ENCODE measurements at places on chromosomes 2 and 18.
A peak's percentile ranks its signal among the peaks of the same experiment; 100 is the strongest.

DNA sequence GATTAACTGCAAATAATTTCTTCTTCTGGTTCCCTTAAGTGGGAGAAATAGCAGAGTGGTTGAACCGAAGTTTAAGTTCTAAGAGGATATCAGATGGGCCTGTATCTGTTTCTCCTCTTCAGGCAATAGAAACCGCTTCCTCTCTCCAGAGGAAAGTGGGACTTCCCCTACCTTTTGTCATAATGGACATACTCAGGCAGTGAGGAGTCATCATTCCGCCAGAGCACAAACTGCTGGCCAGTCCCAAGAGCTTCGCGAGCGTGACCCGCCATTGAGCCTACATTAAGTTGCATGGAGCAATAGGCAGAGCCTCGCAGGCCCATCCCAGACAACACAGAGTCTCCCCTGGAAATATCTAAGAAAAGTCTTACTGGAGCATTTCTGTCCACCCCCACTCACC, 158.9 kb downstream of the LDLRAD4 start:
- no peak for DNase-seq

DNA sequence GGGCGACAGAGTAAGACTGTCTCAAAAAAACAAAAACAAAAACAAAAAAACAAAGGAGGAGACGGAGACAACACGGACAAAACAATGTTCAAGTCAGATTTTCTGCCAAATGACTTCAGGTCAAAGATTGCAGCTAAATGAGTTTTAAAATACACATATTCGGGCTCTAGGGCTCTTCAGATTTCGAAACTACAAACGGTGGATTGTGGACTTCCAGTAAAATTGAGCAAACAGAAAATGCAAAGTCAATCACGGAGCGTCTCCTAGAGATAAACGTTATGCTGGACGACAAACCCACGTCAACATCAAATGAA, 558 bp downstream of the MRPS5 start:
- no peak for DNase-seq

DNA sequence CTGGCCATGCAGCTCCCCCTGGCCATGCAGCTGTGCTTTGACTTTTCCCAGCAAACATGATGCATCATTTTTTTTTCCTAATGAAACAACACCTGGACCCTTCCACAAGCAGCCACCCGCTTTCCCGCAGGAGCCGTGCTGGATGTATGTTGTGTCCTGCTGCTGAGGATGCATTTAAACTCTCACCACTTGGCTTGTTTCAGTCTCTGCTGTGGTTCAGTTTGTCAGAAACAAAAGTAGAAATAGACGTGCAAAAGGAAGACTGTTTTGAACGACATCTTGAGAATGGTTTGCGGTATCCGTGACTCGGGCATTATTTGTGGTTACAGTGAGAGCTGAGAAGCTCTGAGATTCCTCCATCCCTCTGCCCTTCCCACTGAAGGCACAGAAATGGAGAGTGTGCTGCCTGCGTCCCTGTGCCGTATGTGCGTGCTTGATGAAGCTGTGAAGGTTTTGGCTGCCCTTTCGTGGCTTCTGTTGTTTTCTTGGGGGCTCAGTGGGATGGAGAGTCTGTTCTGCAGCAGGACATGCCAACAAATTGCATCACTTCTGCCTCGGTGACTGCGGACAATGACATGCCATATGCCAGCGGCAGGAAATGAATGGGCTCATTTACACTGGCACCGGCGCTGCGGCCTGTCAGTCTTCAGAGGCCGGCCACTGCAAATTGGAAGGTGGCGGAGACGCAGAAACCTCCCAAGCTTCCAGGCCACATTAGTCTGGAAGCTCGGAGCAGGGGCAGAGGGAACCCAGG, 417.7 kb upstream of the SALL3 start:
- no peak for DNase-seq

DNA sequence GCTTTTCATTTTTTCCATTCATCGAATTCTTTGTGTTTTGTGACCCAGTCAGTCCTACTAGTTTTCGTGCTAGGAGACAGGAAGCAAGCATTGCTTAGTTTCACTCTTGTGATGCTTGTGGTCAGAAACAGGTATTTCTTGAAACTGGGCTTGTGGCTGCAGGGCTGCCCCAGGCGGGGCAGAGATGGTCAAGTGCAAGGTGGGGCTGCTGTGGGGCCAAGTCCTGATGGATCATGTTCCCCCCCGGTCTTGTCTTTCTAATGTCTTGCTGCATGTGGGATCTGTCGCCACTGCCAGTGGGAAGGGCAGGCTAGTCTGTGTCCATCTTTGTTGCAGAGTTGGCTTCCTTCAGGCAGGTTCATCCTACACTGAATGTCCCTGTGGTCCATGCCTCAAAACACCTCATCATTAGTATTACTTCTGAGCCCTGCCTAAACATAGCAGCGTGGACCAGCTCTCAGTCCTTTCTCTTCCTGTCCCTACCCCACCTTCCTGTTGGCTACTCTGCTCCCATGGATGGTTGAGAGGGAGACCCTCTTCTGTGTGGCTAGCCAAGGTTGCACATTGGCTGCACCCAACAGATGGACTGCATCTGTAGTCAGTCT, 38.7 kb downstream of the INPP4A start:
- DNase-seq: no peak

GRCh38 chr2:134676960-134677359, 41.8 kb downstream of the TMEM163 start:
- DNase-seq: no peak

DNA sequence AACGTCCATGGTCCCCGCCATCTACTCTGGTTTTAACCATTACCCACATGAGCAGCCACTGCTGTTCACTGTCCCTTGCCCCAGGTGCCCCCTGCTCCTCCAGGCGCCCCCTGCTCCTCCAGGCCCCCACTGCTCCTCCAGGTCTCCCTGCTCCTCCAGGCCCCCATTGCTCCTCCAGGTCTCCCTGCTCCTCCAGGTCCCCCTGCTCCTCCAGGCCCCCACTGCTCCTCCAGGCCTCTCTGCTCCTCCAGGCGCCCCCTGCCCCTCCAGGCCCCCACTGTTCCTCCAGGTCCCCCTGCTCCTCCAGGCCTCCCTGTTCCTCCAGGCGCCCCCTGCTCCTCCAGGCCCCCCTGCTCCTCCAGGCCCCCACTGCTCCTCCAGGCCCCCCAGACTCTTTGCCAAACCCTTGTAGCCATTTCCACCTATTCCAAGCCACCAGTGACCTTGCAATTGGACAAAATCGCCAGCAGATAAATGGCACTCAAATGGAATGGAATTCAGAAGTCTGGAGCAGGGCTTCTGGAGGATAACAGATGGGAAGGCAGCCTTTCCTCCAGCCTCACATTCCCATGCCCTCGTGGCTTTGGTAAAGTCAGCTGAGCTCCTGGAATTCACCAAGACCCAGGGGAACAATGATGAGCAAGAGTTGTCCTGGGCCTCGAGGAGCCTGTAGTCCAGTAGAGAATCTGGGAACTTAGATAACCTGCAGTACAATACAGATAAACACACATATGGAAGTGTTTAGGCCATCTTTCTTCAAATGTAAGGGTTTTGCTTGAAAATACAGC, 13.3 kb upstream of the RPL31 start:
- no peak for DNase-seq

DNA sequence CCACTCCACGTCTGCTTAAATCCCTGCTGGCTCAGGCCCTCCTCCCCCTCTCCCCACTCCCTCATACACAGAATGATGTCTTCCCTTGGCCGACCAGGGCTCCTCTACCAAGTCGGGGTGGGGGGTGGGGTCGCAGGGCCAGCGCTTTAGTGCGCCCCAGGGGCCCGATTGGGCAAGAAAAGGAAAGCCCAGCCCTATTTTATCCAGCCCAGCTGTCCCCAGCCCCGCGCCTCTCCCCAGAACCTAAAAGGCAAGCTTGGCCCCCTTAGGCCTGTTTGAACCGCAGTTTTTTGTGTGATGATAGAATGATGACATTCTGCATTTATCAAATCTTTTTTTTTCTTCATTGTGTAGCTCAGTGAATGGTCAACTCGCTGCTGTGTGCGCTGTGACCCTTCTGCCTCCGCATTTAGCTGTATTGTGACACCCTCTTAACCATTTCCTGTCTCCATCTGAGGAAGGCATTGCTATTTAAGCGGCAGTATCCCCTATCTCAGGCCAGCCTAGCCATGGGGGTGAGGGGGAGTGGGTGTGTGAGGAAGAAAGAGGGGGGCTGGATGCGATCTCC, 231.4 kb downstream of the HAUS1 start:
- peak; percentile 19 for DNase-seq

DNA sequence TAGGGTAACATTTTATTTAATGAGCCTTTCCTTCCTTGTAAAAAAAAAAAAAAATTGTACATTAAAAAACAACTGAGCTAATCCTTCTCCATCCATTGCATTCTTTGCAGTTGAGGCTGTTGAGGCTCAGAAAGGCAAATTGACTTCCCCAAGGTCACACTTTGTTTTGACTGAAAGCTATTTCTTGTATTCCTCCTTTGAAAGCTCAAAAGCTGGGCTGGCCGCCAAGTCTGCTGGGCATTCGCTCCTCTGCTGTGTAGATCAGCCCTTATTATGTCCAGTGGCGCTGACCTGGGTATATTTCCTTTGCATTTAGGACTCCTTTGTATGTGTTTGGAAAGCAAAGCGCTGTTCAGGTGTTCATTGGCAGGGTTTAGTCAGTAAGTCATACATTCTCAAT, 44.0 kb downstream of the SGPP2 start:
- no peak for DNase-seq

DNA sequence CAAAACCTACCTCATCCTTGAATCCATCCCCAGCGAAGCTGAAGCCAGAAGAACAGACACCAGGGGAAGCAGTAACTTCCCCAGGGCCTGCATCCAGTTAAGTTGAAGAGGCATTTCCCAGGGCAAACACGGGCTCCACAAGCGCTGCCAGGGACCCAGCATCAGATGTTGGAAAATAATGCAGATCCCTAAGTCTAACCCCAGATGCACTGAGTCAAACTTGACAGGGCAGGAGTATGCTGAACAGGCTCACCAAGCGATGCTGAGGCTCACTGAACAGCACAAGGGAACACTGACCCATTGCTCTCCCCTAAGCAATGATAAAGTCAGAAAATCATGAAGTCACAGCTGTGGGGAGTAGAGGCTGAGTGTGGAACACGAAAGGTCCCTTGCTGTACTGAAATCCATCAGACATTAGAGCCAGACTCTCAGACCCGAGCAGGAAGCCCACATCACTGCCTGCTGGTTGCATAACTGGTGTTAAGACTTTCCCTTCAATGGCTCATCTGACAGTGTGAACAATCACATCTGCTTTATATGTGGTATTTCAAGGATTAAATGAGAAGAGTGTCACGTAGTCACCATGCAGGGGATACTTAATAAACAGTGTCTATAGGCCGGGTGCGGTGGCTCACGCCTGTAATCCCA, 36.2 kb downstream of the TNS1 start:
- DNase-seq: no peak

DNA sequence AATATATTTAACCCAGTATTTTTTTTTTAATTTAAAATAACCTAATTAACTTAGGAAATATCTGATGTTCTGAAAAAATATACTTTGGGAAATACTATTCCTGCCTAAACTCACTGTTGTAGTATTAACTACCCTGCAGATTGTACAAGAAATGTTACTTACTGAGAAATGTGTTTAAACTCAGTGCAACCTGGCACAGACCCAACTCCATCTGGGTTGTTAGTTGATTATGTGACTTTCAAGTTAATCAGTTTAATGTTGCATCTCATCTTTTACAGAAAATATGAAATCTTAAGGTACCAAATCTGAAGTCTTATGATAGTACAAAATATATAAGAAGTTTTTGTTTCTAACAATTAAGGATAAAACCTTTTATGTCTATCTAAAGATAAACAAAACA, 27.3 kb downstream of the VAPA start:
- DNase-seq: no peak

GRCh38 chr2:205686056-205686782, 3.9 kb downstream of the NRP2 start:
- DNase-seq: no peak

DNA sequence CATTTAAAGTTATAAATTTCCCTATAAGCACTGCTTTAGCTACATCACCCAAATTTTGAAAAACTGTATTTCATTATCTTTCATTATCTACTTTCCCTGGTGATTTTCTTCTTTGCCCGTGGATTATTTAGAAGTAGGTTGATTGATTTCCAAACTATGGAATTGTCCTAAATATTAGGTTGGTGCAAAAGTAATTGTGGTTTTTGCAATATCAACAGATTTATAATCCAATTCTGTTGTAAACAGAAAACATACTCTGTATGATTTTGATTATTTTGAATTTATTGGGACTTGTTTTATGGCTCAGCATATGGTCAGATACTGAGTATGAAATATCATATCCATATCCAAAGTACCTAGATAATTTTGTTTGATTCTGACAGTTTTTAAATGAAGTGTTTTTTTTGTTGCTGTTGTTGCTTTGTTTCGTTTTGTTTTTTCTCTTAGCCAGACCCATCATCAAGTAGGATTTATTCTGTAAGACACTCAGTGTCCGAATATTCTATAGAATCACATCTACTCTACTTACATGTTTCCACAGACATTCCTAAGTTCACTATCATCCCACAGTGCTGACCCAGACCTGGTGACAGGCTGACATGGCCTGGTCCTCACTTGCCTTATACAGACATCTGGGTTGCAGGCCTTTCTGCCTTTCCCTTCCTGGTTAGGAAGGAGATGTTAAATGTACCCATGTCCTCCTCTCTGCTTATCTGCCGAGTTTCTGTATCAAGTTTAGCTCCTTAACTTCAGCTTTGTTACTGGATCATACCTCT, 2.1 kb upstream of the TRABD2A start:
- no peak for DNase-seq

DNA sequence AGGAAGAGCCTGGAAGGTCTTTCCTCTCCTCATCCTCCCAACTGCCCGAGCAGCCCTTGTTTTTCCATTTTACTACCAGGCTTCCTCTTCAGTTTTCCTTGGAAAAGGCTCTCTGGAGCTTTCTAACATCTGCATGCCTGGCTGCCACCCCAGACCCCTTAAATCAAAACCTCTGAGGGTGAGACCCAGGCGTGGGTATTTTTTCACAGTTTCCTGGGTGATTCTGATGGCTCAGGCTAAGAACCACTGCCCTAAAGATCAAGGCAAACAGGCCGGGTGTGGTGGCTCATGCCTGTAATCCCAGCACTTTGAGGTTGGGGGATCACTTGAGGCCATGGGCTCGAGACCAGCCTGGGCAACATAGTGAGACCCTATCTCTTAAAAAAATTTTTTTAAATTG, 35.4 kb downstream of the EMILIN2 start:
- DNase-seq: no peak

DNA sequence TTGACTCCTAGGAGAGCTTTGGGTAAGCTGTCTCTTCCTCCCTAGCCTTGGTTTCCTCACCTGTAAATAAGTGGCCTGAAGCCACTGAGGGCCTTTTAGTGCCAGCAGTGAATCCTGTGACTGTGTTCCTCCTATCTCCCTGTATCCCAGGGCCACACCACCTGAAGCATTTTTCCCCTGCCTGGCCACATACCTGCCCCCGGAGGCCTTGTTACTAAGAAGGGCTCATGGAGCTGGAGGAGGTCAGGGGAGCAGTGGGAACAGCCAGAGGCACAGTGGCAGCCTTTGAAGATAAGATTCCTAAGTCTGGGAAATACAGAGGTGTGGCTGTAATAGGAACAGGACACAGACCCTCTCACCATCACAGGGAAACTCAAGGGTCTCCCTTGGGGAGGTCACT, 162.4 kb downstream of the SMAD7 start:
- DNase-seq: no peak

- no peak for DNase-seq
Measured at GRCh38 chr2:110812726-110813645, 80.6 kb downstream of the ACOXL start.
